ENCODE measurements at places on chromosomes 4 and X. TPM values are rescaled to one million over a fixed set of nuclear protein-coding genes. Genes with fewer than 3 reads are reported as not detected.
A peak's percentile ranks its signal among the peaks of the same experiment; 100 is the strongest.

The CD38 gene
- total RNA-seq = not detected

The EDA gene
- 5.2 TPM for total RNA-seq

GRCh38 chr4:158020734-158021346 is 152.0 kb downstream of the GASK1B start:
- no peak overlapping the region for H3K4me3 ChIP-seq
- peak; percentile 47 for DNase-seq
- H3K27me3 ChIP-seq = no peaks in the 10 kb centered on the region
- no peaks in the 10 kb centered on the region for H3K36me3 ChIP-seq
- no peak overlapping the region for H3K27ac ChIP-seq

GRCh38 chr4:23728393-23728792 is 161.5 kb downstream of the PPARGC1A start:
- no peaks in the 10 kb centered on the region for H3K27me3 ChIP-seq
- H3K4me3 ChIP-seq = no peak overlapping the region
- H3K4me1 ChIP-seq = no peaks in the 10 kb centered on the region
- H3K27ac ChIP-seq = no peak overlapping the region
- no peaks in the 10 kb centered on the region for H3K36me3 ChIP-seq
- DNase-seq = no peak

DNA sequence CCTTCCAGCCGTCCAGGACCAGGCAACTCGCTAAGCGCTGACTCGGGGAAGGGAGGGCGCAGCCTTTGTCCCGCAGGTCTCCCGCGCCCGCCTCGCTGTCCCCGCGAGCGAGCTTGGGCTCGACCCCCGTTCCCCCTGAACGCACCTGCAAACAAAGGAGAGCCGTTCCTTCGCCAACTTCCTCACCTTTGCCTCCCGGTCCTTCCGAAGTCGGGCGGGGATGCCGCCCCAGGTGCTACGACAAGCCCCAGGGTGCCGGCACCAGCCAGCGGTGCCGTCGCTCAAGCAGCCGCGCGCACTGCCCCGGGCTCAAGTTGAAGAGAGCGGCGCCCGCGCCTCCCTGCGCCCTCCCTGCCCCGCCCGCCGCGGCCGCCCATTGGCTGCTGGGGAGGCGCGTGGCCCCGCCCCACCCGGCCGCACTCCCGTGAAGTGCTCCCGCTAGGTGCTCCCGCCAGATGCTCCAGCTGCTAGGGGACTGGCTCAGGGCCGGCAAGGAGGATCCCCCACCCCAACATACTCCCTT is 107.1 kb downstream of the NSUN7 start:
- H3K36me3 ChIP-seq = no peaks in the 10 kb centered on the region
- H3K27ac ChIP-seq = no peak overlapping the region
- no peak for DNase-seq
- no peak overlapping the region for H3K4me3 ChIP-seq
- H3K4me1 ChIP-seq = no peaks in the 10 kb centered on the region

DNA sequence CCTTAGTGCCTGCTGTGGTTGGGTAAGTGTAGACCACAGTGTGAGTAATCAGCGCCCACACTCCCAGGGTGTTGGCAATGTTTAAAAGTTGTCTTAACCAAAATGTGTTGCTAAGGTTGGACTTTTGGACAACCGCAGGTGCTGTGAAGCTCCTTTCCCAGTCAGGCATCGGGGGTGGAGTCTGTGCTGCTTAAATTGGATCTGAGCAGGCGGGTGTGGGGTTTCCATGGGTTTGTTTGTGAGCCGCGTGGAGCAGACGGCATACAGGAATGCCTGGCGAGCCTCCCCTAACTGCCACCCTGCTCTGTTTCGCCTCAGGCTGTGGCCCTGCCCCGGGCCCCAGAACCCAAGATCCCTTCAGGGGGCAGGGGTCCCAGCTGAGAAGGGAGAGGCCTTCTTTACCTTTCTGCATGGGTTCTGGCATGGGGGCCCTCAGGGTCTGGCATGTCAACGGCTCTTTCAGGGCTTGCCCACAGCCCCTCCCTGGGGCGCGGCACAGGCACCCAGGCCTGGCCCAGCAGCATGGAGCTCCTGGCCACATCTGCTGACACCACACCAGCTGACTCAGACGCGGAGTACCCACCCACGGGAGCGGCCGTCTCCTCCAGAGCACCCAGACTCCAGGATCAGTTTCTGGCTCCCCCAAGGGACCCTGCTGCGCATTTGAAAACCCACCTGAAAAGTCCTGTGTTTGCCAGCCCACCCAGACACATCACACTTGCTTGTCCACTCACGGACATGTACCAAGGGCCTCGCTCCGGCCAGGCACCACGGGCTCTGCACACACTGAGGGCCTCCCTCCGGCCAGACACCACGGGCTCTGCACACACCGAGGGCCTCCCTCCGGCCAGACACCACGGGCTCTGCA is 5.1 kb upstream of the SPON2 start:
- no peak overlapping the region for H3K4me3 ChIP-seq
- H3K36me3 ChIP-seq = no peaks in the 10 kb centered on the region
- H3K27me3 ChIP-seq = no peaks in the 10 kb centered on the region
- no peak for DNase-seq

All from HCT116 (cell line).